T-helper 1 cell (primary cell): ENCODE measurements at places on chromosomes 5 and 9.

DNA sequence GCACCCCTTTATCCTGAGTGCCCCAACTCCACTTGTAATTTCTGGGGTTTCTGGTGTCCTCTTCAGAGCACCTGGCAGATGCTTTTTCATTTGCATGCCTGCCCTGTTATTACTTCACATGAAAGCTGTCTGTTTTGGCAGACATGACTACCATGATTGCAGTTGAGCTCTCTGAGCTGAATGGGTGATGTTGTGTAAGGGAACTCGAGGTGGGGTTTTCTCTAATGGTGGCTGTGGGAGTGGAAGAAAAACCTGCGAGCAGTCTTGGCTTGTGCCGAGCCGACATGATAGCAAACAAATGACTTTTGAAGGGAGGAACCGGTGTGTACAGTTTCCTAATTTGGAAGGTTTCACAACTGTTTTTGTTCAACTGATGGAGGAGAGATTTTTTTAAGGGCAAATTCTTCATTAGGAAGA is 196.2 kb downstream of the AOPEP start:
- no peak for DNase-seq

- no peak for DNase-seq
Measured at GRCh38 chr5:139644646-139645429, 3.3 kb upstream of the CXXC5 start.

DNA sequence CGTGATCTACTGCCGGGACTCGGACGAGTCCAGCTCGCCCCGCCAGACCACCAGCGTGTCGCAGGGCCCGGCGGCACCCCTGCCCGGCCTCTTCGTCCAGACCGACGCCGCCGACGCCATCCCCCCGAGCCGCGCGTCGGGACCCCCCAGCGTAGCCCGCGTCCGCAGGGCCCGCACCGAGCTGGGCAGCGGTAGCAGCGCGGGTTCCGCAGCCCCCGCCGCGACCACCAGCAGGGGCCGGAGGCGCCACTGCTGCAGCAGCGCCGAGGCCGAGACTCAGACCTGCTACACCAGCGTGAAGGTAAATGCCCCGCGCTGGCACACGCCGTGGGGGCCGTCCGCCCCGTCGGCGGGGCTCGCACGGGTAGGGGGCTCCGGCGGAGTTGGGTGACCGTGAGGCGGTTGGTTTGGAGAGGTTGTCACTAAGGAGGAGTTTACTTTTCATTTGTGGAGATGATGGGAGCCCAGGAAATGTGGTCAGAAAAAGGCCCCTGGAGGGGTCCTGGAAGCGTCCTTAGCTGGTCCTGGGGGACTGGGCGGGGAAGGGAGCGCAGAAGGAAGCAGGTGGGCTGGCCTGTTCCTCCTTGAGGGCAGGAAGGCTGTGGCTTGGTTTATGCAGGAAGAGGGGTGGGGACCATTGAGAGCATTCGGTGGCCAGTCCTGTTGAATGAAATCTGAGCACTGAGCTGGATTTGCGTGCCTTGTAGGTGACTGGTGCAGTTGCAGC is 647 bp downstream of the PDE8B start:
- DNase-seq, result no peak

- DNase-seq, result no peak
Measured at GRCh38 chr9:9536523-9536922, 1076.3 kb downstream of the PTPRD start.

GRCh38 chr9:132201780-132202703 is 40.2 kb downstream of the NTNG2 start:
- no peak for DNase-seq

- DNase-seq, result peak; percentile 72
Measured at GRCh38 chr5:100889165-100889743, 13.8 kb downstream of the ST8SIA4 start.

- no peak for DNase-seq
Measured at GRCh38 chr9:123324767-123325183, 31.2 kb upstream of the CRB2 start.

DNA sequence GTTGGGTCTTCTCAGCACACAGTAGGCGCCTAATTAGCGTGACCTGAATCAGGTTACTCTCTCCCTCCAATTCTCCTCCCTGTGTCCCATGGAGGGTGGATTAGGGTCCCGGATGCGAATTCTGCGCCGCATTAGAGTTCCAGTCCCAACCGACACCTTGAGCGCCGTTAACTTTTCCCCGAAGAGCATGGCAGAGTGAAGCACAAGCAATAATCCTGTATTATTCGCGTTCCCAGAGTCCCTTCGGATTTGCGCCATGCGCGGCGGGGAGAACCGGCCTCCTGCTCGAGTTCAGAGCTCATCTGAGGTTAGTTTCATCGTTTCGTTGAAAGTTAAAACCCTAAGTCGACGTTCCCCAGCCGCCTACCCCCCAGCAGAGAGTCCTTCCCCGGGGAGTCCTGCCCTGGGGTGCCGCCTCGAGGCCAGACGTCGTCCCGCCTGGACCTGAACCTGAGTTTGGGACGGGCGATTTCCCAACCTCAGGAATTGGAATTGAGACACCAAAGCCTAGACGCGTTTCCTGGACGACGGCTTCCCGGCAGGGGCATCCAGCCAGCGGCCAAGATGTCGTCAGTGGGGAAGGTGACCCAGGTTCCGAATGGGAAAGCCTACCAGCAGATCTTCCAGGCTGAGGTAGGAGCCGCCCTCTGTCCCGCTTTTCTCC is at the start of gene CCDC180:
Gene CCDC180, plus strand, starts transcription at position 160 of the 664 bp plus-strand sequence. Its CDS starts 405 bp downstream, at position 565.
- no peak for DNase-seq

DNA sequence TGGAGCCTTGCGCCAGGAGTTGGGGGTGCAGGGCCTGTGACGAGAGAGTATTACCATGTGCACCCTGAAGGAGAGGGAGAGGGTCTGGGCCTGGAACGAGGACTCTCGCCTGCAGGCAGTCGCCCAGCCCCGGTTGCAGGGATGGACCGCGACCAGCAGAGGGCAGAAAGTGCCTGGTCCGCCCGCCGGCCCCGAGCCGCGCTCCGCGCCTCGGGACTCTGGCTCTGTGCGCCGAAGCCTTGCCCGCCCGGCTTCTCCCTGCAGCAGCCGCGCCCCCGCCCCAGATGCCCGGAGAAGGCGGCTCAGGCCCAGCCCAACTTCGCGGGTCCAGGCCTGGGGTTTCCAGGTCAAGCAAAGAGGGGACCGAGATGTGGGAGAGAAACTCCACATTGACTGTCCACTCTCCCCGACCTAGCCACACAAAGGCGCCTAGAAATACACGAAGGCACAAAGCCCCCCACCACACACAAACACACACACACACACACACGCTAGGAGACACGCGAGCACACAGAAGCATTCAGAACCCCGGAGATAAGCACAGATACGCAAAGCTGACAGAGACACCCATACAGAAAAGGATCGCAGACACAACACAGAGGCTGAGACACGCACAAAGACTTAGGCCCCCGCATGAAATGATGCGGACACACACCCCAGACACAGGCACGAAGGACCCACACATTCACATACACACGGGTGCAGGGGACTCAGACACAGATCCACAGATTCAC is 2.0 kb upstream of the LMX1B start:
- peak; percentile 56 for DNase-seq

DNA sequence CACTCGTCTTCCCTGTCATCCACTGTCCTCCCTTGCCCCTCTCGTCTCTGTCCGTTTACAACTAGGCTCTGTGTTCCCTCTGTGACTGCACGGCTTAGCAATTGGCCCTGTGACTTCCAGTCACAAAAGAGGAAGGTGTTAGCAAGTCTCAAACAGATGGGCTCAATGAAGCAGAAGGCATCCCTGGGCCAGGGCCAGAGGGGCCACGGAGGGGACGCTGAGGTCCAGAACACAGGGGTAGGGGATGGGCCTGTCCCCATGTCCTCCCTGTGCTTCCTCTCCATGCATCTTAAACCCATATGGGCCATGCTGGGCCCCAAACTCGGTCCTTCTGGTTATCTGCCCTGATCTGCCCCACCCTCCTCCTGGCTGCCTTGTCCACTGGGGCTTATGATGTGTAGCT is at the start of gene CD72:
Gene CD72, minus strand, starts transcription at position 89 of the 403 bp plus-strand sequence. CDS start 110 bp downstream, outside the sequence.
- no peak for DNase-seq

DNA sequence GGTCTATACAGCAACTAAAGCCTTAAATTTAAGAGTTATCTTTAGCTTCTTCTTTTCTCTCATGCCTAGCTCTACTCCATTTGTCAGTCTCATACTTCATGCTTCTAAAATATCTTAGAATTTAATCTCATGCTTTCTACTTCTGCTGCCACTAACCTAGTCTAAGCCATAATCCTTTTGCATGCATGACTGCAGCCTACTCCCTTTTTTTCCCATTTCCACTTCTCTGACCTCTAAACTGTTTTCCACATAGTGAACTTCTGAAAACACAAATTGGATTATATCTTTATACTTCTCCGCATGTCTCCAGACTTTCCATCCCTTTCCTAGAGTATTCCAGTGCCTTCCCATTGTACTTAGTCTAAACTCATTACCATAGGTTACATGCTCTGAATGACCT is 193.0 kb downstream of the XRCC4 start:
- DNase-seq, result no peak

DNA sequence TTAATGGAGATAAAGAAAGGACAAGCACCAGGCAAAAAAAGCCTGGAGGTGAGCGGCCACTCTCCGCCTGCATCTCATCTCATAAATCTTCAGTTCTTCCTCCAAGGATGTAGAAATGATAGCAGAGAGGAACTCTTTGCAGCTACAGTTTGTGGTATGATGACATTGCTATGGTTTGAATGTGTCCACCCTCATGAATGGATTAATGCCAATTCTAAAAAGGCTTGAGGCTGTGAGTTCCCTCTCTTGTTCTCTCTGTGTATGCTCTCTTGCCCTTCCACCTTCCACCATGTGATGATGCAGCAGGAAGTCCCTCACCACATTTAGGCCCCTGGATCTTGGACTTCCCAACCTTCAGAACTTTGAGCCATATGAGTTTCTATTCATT is 126.4 kb downstream of the SPOCK1 start:
- DNase-seq, result no peak

GRCh38 chr9:129362287-129363000 is 184.4 kb upstream of the IER5L start:
- DNase-seq, result no peak

DNA sequence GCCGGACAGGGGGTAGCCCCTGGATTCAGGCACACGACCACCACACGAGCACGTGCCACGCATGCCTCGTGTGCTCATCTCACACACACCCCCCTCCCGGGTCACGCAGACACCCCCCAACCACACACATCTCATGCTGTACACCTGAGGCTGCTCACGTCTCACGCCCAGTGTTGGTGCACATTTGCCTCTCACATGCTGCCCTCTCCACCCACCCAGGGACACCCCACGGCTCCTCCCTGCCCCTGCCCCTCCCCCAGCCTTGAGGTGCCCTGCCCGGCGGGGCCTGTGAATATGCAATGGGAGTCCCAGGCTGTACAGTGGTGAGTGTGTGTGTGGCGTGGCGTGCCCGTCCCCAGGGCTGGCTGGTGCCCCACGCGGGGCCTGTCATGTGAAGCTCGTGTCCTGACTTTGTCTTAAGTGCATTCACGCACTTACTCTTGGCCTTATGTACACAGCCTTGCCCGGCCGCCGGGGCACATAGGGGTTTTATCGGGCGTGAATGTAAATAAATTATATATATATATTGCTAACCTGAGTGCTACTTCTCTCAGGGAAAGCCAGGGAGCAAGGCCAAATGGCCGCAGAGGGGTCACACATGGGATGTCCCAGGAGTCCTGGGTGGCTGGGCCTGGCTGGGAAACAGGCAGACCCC is 18.7 kb downstream of the HK3 start:
- no peak for DNase-seq

DNA sequence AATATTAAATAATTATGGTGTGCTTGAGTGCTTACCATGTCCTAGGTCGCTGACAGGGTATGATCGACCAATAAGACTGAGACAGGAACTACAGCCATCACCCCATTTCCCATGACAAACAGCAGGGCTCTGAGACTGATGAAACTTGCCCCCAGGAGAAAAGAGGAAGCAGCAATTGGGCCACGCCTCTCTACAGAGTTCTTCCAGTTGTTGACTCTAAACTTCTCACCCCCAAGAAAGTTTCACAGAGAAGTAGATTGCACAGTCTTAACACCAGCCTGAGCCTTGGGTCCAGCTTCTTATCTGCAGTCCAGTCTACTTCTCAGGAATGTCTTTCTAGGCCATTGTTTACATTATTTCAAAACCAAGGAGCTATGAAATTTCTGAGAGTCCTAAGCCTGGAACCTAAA is 182.2 kb upstream of the ANKRD55 start:
- DNase-seq, result no peak

- DNase-seq, result no peak
Measured at GRCh38 chr5:67234671-67235176, 38.1 kb upstream of the CD180 start.

DNA sequence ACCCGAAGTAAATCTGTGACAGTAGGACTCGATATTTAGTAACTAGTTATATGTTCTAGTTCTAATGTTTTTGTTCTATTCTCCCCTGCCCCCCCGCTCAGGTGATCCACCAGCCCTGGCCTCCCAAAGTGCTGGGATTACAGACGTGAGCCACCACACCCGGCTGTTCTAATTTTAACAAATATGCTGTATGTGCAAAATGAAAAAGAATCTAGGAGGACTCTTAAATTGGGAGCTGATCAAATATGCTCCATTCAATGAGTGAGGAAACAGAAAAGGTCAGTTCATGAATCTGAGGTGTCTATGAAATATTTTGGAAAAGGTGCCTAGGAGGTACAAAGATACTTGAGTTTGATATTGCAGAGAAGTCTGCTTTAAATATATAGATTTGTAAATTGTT is 16.8 kb downstream of the CENPK start:
- no peak for DNase-seq

DNA sequence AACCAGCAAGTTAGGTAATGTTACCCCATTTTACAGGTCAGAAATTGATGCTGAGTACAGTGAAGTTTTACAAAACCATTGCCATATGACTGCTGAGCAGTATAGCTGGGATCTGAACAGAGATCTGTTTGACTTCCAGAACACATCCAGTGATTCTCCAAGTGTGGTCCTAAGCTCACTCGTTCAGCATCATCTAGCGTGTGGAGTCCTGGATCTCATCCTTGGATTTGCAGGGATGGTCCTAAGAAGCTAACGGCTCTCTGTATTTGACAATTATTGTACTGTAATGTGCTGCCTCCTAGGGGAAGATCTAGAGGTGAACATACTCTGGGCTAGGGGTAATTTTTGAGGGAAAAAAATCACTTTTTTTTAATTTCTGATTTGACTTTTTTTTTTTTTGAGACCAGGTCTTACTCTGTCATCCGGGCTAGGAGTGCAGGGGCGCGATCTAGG is 1.4 kb downstream of the SLC26A2 start:
- no peak for DNase-seq

GRCh38 chr9:21991072-21991959 is 2.9 kb downstream of the CDKN2A start:
- no peak for DNase-seq

DNA sequence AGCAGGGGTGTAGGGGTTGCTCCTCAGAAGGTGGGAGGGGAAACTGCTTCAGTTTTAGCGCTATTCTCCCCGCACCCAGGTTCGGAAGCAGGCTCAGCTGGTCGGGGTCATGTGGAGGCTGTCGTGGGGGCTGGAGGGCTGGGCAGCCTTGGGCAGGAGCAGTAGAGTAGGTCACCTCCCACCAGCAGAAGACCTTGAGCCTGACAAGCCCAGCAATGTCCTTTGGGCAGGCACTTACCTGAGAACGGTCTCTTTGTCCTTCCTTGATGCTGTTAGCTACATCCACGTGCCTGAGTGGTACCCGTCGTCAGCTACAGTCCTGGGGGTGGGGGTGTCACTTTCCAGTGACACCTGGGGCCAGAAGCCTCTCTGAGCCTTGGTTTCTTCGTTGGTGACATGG is 20.3 kb downstream of the ENHO start:
- DNase-seq, result no peak
